ENCODE measurements at places on chromosomes 12 and 14.

GRCh38 chr14:80387563-80387981 is 176.3 kb upstream of the DIO2 start:
- DNase-seq: no peak

- no peak for DNase-seq
These were observed 11.5 kb upstream of the PCED1B start for GRCh38 chr12:47067771-47068431.

DNA sequence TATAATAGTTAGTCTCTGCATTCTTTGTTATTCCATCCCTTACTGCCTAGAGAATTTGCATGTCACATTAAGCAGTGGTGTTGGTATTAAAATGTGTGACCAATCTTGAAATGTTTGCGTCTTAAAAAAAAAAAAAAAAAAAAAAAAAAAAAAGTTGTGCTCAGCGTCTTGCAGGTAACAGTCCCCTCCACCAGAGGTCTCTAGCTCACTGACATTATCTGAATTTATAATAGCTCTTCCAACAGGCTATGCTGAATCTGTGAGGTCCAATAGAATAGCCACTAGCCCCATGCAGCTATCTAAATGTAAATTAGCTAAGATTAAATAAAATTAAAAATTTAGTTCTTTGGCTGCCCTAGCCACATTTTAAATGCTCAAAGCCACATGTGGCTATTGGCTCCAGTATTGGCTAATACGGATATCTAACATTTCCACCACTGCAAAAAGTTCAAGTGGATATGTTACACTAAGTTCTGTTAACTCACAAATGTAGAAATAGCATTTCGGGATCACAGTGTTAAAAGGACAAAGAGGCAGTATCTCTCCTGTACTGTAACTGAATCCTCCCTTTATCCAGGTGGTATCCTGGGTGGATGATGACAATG is 28.7 kb downstream of the NKX2-8 start:
- no peak for DNase-seq

DNA sequence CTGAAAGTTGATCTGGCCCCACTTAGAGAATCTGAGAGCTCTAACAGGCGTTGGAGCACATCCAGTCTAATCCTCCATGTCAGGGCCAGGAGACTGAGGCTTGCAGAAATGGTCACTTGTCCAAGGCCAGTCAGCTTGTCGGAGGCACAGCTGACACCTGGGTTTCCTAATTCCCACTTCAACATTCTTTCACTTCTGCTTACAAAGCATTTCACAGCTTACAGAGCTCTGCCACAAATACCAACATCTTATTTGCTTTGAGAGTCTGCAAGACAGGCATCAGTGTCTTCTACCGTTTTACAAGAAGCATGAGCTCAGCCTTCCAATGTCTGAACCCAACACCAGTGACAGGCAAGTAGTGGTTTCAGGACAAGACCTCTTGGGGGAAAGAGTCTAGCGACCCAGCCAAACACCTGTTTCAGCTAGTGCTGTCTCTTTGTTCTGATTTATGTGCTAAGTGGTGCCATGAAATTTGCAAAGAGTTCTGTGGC is 31.8 kb downstream of the ISCA2 start:
- no peak for DNase-seq

DNA sequence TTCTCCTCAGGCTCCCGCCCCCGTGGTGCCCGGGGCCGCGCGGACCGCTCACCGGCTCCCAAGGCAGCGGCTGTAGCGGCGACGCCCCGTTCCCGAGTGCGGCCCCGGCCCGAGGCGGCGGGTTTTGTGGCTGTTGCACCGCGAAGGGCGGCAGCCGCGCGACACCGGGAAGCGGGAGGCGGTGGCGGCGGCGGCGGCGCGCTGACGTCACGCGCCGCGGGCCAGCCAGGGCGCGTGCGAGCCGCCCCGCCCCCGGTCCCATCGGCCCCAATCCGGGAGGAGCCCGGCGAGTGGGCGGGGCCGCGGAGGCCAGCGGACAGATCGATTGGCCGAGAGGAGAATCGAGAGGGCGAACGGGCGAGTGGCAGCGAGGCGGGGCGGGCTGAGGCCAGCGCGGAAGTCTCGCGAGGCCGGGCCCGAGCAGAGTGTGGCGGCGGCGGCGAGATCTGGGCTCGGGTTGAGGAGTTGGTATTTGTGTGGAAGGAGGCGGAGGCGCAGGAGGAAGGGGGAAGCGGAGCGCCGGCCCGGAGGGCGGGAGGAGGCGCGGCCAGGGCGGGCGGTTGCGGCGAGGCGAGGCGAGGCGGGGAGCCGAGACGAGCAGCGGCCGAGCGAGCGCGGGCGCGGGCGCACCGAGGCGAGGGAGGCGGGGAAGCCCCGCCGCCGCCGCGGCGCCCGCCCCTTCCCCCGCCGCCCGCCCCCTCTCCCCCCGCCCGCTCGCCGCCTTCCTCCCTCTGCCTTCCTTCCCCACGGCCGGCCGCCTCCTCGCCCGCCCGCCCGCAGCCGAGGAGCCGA is at the start of gene YY1:
TSS of gene YY1 (plus strand) at position 726 of the 792 bp plus-strand sequence. CDS start 101 bp downstream, outside the sequence.
- DNase-seq: peak; percentile 99

DNA sequence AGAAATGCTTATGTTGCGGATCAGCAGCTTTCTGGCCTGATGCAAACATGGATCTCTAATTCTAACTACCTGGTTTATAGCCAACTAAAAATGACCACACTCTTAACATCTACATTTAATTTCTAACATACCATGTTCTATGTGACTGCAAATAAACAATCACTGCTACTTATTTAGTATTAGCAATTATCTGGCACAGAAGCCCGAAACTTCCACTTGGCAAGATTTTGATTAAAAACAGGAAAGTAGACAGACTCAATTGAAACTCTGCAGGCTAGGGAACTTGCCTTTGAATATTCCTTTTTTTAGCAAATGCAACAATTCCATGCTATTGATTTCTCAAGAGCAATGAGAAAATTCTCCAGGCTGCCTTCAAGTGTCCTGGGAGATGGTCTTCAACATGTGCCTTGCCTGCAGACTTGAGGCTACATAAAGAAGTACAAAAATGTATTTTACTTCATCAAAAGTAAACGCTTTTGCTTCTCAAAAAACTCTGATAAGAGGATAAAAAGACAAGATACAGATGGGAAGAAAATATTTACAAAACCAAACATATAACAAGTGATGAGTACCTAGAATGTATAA is 9.1 kb upstream of the TMCC3 start:
- no peak for DNase-seq

DNA sequence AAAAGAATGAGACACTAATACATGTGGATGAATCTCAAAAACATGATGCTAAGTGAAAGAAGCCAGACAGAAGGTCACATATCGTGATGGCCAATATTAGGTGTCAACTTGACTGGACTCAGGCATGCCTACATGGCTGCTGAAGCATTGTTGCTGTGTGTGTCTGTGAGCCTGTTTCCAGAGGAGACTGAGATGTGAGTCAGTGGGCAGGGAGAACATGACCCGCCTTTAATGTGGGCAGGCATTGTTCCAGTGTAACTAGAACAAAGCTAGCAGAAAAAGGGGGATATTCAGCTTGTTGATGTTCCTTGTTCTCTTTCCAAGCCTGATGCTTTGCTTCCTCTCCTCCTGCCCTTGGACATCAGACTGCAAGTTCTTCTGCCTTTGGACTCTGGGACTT is 47.6 kb downstream of the DCAF5 start:
- no peak for DNase-seq

Measured in B cell (primary cell).